Activated naive CD4-positive, alpha-beta T cell treated with anti-CD3 and anti-CD28 coated beads, Interleukin-2, amount 10 ng/mL, durations not matched to agents 7 days and 5 days (primary cell): ENCODE measurements at places on chromosomes 7 and 10.

GRCh38 chr10:650441-650851 lies 39.0 kb downstream of the DIP2C start:
- no peak overlapping the region for H3K4me3 ChIP-seq
- no peak for DNase-seq
- H3K36me3 ChIP-seq = no peaks in the 10 kb centered on the region
- no peaks in the 10 kb centered on the region for H3K4me1 ChIP-seq

- H3K27me3 ChIP-seq = no peaks in the 10 kb centered on the region
- no peak for DNase-seq
- no peaks in the 10 kb centered on the region for H3K4me1 ChIP-seq
- no peak overlapping the region for H3K27ac ChIP-seq
- H3K4me3 ChIP-seq = no peak overlapping the region
- H3K36me3 ChIP-seq = no peaks in the 10 kb centered on the region
Observed at GRCh38 chr7:95577137-95577536, 19.2 kb downstream of the PDK4 start.

- no peaks in the 10 kb centered on the region for H3K27me3 ChIP-seq
- no peak overlapping the region for H3K4me3 ChIP-seq
- H3K4me1 ChIP-seq = no peaks in the 10 kb centered on the region
- no peak overlapping the region for H3K27ac ChIP-seq
Observed at GRCh38 chr10:129653861-129654260, 186.8 kb downstream of the MGMT start.

DNA sequence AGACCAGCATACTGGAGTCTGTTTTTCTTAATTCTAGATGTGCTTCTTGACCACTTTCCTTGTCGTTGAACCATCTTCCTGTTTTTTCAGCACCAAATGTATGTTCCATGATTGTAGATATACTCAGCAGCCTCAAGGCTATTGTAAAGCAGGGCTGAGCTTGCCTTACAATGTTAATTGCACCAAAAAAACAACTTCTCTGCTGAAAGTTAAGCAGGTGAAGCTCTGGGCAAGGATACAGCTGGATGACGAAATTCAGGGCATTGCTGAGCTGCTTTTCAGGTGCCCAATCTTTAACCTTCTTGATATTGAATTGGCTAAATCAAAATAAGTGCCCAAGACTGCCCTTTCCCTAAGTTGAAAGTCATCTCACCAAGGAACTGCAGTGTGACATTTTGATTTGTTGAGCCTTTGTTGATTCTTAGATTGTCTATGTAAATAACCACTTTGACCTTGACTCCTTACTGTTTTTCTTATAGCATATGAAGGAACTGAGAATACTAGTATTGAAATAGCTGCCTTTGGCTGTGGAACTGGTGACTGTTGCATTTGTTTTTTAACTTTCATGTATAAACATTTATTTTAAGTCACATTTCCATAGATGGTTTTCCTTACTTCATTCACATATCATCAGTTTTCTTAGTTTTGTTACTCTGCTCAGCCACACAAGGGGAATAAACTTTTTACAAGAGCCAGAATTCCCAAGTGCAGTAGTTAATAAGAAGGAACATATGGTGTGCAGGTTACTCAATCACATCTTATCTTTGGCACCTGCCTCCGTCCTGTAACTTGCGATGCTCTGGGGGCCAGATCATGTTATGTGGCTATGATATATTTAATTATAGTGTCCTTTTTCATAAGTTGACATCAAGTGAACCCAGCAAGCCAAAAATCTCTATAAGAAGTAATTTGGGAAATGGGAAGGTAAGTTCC lies 3.1 kb downstream of the AHCYL2 start:
- no peak overlapping the region for H3K4me3 ChIP-seq
- H3K27ac ChIP-seq = no peak overlapping the region
- no peaks in the 10 kb centered on the region for H3K36me3 ChIP-seq
- DNase-seq = no peak
- H3K4me1 ChIP-seq = peaks cover 28% of the 10 kb centered on the region
- H3K27me3 ChIP-seq = peaks cover 4% of the 10 kb centered on the region

GRCh38 chr10:119340893-119341458 lies 133.6 kb downstream of the GRK5 start:
- no peaks in the 10 kb centered on the region for H3K27me3 ChIP-seq
- H3K4me1 ChIP-seq = peaks cover 33% of the 10 kb centered on the region
- H3K27ac ChIP-seq = no peak overlapping the region
- H3K4me3 ChIP-seq = no peak overlapping the region

DNA sequence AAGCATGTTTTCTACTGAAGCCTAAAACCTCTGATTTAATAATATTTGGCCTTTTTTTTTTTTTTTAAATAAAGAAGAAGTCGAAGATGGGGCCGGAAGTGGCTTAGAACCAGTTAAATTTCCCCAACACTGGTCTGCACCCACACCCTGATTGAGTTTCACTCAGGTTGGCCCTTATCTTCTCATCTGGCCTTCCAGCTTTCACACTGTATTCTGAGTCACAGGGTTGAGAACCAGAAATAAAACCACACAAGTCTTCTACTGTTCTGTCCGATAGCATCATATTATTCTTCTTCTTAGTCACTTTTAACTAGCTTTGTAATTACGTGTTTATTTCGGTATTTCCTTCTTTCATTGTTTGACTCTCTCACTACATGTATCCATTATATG lies 9.9 kb downstream of the ZNF365 start:
- no peak overlapping the region for H3K27ac ChIP-seq
- peaks cover 5% of the 10 kb centered on the region for H3K4me1 ChIP-seq
- H3K36me3 ChIP-seq = no peaks in the 10 kb centered on the region
- H3K4me3 ChIP-seq = no peak overlapping the region
- H3K27me3 ChIP-seq = peaks cover 4% of the 10 kb centered on the region

DNA sequence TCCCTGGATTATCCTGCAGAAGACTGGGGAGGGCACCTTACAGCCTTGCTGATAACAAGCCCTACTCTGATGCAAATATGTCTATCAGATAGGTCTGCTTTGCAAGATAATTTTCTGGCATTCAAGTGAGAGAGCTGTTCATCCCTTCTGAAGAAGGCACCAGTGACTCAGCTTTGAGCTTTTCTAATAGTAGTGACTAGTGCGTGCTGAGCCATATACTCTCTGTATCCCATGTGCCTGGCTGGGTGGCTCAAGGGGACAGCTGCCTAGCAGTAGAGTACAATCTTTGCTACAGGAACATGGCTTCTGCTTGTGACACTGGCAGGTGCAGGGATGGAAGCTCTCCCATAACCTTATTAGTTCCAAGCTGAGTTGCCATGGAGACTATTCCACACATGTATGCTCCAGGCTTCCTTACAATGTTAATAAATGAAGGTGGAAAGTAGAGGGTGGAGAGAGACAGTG lies 35.0 kb upstream of the ABCB4 start:
- no peak for DNase-seq
- no peak overlapping the region for H3K4me3 ChIP-seq
- H3K27ac ChIP-seq = no peak overlapping the region
- H3K27me3 ChIP-seq = no peaks in the 10 kb centered on the region
- peaks cover 13% of the 10 kb centered on the region for H3K4me1 ChIP-seq
